ENCODE measurements at places on chromosomes 2 and 18.

DNA sequence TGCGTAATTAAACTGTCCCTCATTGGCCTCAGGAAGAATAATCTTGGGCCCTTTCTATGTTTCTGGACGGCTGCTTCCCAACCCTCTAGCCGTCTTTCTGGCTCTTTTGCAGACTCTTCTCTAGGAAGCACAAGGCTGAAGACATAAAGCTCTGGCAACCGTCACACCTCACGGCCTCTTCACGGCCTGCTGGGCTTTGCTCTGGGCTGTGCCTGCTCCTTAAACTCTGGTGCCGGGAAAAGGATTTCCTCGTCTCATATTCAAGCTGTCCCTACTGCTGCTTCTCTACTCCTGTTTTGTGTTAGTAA, 36.0 kb upstream of the WIPF1 start:
- peak; percentile 17 for DNase-seq

- no peak for DNase-seq
These were observed 22.8 kb upstream of the LRP1B start for GRCh38 chr2:142153601-142154000.

- DNase-seq, result no peak
These were observed 707 bp upstream of the SPDYA start for GRCh38 chr2:28809927-28810326.

- no peak for DNase-seq
These were observed 68.7 kb downstream of the PRKCE start for GRCh38 chr2:45720210-45720609.

DNA sequence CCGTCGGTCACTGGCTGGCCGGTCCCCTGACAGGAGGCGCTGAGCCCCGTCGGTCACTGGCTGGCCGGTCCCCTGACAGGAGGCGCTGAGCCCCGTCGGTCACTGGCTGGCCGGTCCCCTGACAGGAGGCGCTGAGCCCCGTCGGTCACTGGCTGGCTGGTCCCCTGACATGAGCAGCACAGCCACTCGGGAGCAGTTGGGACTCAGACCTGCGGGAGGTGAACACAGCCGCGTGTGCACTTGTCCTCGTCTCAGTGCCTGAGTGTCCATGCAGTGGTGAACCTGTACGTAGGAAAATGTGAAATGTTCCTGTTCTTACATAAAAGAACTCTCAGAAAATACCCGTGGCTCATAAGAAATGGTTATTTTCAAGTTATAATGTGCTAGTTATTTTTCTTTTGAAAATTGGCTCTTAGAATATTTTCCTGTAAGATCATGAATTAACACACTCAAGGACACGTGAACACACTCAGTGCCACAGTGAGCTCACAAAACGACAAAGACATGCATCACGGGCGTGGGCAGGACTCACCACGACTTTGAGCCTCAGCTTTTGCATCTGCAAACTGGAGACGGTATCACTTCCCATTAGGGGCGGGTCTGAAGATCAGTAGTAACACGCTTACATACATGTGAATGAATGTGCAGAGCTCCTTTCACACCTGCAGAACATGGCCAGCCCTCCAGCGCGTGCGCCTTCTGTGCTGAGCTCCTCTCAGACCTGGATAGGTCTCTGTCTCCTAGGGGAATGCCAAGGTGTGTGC, 21.1 kb upstream of the NFATC1 start:
- DNase-seq, result no peak

GRCh38 chr2:199989822-199990221, 34.4 kb downstream of the MAIP1 start:
- peak; percentile 9 for DNase-seq

GRCh38 chr2:33275689-33276444, 200.6 kb upstream of the RASGRP3 start:
- DNase-seq, result no peak

- no peak for DNase-seq
These were observed 149.7 kb upstream of the KLHL29 start for GRCh38 chr2:23235292-23235691.

All from erythroblast (primary cell).